Bone marrow (tissue), 2 donors: ENCODE measurements at places on chromosomes 13 and 19.

GRCh38 chr13:46609726-46610125 lies 56.8 kb downstream of the LRCH1 start:
- DNase-seq: no peak

DNA sequence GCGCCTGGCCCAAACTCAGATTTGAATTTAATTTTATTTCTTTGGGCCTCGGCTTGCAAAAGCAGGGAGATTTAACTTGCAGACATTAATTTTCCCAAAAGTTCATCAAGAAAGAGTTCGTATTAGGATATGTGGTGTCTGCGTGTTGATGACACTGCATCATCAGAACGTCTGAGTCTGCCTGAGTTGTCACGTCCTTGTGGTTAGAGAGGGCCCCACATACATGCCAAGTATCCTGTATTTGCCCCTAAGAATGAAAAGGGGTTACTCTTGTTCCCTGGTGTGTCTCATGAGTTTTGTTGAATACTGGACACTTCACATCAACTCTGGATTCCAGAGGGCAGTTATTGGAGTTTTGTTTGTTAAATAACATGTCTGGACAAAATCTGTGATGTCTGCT lies 5.6 kb upstream of the TEX29 start:
- DNase-seq: no peak

- DNase-seq: no peak
Observed at GRCh38 chr19:1810439-1811160, 1.5 kb downstream of the ATP8B3 start.

- DNase-seq: no peak
Observed at GRCh38 chr19:7540761-7541474, 5.4 kb downstream of the PNPLA6 start.

GRCh38 chr13:112741835-112742570 lies 52.2 kb downstream of the ATP11A start:
- no peak for DNase-seq

DNA sequence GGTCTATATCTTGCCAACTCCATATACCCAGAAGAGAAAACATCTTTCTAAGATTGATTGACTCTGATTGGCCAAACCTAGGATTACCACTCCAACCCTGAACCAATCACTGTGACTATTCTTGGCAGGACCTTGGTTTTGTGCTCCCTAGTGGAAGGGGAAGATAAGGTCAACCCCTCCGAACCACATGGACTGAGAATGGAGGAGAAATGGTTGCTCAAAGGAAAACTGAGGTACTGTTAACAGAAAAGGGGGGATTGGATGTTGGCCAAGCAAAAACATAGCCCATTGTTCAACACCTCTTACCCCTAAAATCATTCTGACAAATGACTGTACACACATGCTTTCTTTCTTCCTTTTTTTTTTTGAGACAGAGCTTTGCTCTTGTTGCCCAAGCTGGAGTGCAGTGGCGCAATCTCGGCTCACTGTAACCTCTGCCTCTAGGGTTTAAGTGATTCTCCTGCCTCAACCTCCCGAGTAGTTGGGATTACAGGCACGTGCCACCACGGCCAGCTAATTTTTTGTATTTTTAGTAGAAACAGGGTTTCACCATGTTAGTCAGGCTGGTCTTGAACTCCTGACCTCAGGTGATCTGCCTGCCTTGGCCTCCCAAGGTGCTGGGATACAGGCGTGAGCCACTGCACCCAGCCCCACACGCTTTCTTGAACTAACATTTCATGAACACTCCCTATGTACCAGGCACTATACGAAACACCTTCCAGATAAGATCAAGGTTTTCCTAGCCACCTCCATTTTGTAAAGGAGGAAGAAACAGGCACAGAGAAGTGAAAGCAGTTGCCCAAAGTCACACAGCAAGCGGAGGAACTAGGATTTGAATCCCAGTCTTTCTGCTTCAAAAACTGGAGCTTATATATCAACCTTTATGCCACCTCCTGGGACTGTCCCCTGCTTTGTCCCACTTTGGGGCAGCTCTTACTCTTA lies 6.5 kb downstream of the MEIOSIN start:
- DNase-seq: no peak

DNA sequence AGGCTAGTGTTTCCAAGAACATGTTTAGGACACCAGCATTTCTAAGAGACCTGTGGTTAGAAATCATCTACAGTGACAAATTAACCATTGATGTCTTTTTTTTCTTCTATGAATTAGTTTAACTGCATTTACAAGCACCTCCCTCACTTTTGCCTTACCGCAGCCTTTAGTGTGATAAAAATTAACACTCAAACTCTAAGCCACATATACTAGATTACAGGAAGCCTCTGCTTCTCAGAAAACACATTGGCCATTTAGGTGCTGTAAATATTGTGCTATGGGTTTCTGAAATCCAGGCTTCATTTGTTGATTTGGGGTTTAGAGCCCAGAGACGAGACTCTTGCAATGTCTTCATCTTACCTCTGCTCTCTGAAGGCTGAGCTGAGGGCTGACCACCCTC lies 34.6 kb upstream of the OLFM4 start:
- DNase-seq: no peak

- DNase-seq: no peak
Observed at GRCh38 chr13:27782151-27782550, 10.1 kb upstream of the GSX1 start.

- DNase-seq: no peak
Observed at GRCh38 chr13:48656608-48657007, 2.9 kb downstream of the CYSLTR2 start.

DNA sequence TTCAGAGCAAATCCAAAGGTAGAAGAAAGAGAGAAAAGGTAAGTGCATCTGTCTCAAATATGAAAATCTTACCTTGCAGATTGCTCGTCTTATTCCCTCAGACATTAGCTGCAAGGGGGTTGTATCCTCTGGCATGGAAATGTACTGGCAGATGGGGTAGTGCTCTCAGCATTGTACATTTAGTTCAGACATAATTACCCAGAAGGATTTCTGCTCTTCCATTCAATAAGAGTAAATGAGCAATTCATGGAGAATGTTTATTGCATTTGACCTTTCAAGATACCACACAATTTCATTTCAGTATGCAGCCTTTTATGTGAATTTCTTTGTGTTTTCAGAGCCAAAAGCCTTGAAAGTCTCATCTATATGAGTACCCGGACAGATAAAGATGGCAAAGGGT lies 63.8 kb downstream of the SCEL start:
- no peak for DNase-seq

GRCh38 chr13:44012910-44013757 lies 133.4 kb downstream of the LACC1 start:
- DNase-seq: no peak

DNA sequence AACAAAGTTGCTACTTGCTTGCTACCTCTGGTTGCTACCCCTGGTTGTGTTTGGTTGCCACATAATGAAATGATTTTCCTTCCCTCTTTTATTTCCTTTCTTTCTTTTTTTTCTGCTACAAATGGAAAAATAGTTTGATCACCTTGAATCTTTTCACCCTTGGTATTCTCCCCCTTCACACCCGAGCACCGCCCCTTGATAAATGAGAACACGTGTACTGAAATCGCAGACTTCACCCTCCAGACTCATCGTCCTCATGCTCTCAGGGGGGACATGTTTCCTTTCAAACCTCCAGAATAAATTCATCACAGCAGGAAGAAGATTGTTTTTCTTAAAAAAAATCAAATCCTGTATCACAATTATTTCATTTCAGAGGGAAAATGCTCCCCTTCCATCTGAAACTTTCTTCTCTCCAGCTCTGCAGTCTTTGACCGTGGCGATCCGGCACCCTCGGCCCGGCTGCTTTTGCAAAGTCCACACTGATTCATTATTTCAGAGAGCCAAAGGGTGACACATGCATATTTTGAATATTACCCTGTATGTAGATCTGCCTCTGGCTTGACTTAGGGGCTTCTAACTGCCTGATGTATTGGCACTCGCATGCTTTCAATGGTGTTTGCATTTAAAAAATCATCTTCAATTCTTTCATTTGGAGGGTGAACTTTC lies 222.6 kb upstream of the MAB21L1 start:
- no peak for DNase-seq

- DNase-seq: no peak
Observed at GRCh38 chr19:54431255-54431838, 16.1 kb downstream of the TTYH1 start.

- no peak for DNase-seq
Observed at GRCh38 chr13:33872005-33872351, 54.0 kb downstream of the RFC3 start.

- no peak for DNase-seq
Observed at GRCh38 chr13:35797244-35797643, 320.8 kb upstream of the MAB21L1 start.

DNA sequence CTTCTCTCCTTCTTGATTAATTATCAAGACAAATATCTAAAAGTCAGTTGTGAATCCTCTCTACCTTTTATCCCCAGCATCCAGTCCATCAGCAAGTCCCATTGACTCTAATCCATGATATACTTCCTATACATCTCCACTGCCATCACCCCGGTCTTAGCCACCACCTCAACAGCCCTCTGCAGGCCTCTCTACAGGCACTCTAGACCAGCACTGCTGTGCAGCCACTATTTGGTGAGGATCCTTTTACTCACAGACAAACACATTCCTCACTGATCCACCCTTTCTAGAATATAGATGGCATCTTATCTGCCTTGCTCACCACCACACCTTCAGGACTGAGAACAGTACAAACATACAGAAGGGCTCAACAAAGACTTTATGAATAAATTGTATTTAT lies 221.7 kb downstream of the RFC3 start:
- no peak for DNase-seq

GRCh38 chr13:36432106-36432544 lies at the start of gene CCNA1:
TSS of gene CCNA1 (plus strand) at chr13:36432495. CDS start at chr13:36433057, 562 bp downstream.
- DNase-seq: no peak
